ENCODE measurements at places on chromosomes 3 and 15.

DNA sequence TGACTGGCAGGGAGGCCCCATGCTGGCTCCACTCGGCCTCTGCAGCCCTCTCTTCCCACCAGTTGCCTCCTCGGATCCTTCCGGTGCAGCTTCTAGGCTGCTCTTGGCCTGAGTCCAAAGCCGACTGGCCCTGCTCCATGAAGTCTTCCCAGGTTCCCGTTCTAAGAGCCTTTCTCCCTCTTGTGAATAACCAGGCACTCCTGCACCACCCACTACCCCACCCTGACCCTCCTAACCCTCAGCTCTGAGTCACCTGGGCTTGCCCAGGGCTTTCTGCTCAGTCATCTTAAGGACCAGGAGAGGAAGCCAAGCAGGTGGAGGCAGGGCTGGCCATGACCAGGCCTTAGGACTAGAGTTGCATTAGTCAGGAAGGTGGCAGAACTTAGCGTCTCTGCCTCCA, 28.1 kb upstream of the CNBP start:
- DNase-seq, result no peak

DNA sequence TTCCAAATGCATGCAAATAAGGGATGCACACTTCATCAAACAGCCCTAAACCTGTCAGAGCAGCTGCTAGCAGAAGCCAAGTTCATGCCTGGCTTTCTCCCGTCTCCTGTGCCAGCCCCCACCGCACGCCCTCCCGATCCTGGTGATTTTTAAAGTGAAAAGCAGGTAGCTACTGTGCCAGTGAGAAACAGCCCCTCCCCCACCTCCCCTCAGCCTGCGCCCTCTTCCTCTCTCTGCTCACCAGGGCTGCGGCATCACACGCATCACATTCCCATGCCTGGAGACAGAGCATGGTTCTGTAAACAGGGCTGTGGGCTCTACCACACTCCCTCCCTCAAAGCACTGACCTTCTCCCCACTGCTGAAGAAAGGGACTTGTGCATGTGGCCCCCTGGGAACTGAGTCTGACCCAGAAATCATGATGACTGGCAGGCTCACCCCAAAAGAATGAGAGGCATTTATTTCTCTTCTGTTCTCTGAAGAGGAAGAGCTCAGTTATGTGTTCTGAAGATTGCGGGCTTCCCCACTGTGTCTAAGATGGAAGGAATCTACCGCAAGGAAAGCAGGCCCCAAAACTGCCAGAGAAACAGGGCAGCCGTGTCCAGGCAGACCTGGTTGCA, 14.5 kb upstream of the SLC6A1 start:
- no peak for DNase-seq

- no peak for DNase-seq
Measured at GRCh38 chr3:112013784-112014143, 15.0 kb downstream of the TAGLN3 start.

DNA sequence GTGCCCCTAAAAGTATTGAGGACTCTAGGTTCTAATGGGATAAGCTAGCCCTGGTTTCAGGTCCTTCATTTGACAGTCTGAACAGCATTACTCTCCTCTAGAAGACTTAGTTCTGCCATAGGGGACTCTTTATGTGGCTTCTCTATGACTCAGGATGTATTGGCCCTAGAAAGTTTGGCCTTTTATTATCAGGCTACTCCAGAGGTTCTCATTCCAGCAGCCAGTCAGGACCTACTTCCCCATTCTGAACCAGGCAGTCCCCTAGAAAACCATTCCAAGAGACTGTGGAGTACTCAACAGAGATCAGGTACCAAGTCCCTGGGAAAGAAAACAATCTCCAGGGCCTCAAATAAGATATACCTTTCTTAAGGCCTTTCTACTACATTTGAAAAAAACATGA, 157.9 kb upstream of the TSPAN3 start:
- DNase-seq, result no peak

- no peak for DNase-seq
Measured at GRCh38 chr3:194995334-194995733, 275.6 kb downstream of the XXYLT1 start.

GRCh38 chr3:159237226-159237625, 435.4 kb downstream of the MFSD1 start:
- DNase-seq, result no peak

DNA sequence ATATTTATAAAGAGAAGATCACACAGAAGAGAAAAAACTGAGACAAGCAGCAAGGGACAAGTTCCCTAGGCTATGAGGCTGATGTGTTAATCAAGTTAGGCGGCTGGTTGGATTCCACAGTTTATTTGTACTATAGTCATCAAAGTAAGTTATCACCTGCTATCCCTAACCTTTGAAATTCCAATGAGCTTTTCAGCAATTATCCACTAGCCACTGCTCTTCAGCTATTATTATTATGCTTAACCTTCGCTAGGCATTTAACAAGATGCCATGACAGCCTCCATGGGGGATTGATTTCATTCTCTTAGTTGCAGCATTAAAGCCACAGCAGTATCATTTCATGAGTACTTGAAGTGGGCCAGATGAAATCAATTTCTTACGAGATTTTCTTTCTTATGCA, 699.5 kb upstream of the NAALADL2 start:
- DNase-seq, result no peak

DNA sequence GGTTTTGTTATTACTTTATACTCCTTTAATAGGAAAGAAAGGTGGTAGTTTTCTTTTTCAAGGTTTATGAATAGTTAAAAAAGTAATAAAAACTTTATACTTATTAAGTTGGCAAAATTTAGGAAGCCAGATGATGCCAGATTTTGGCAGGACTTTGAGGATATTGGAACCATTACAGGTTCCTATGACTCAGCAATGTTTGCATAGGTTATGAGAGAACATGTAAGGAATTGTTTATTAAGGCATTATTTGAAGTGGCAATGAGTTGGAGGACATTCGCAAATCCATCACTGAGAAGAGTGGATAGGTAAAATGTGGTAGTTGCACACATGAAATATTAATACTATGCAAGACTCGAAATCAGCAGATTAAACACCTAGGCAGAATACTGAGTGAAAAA, 29.9 kb downstream of the CDAN1 start:
- DNase-seq, result no peak

DNA sequence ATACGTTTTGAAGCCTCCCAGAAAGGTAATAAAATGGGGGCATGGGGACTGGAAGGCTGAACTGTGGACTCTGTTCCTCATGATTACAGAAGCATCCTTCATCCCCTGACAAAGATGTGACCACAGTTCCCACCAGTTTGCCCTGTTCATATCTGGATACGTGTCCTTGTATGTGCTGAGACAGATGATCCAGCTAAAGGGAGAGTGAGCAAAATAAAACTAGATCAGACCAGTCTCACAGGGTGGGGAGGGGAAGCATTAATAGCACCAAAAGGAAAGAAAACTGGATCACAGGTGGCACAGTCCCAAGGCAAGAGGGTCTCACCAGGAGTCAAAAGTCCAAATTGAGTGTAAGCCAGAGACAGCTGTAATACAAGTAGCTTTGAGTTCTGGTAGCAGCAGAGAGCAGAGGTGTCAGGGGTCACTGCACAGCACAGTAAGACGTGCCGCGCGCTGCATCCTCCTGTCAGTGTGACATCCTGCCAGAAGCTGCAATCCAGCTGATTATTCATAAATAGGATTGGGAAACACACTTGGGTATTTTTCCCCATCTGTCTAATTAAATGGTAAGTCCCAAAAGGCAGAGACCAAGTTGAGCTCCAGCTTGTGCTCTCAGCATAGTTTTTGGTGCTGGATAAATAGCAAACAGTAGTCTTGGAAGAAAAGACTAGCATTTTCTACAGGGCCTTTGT, 560.0 kb upstream of the CFAP20DC start:
- no peak for DNase-seq

DNA sequence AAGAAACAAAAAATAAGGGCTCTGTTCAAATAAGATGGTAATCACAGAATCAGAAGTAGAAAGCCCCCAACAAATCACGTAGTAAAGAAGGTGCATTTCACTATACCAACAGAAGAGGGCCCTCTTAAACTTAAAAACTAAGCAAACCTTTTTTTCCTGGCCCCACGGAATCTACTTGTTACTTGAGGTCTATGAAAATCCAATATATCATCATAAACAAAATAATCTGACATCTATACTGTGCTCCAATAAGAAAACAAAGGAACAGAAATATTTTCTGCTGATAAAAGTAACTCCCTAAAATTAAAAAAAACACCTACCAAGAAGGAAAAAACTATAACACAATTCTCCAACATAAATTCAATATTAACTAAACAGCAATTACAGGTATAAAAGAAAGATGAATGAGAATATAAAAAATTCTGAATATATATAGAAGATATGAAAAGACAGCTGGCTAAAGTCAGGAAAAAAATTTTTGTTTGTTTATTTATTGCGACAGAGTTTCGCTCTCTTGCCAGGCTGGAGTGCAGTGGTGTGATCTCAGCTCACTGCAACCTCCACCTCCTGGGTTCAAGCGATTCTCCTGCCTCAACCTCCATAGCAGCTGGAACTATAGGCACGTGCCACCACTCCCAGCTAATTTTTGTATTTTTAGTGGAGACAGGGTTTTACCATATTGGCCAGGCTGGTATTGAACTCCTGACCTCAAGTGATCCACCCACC, 81.8 kb downstream of the CLASP2 start:
- DNase-seq, result peak; percentile 72

- DNase-seq, result peak; percentile 67
Measured at GRCh38 chr3:31533169-31534064, 692 bp downstream of the STT3B start.

DNA sequence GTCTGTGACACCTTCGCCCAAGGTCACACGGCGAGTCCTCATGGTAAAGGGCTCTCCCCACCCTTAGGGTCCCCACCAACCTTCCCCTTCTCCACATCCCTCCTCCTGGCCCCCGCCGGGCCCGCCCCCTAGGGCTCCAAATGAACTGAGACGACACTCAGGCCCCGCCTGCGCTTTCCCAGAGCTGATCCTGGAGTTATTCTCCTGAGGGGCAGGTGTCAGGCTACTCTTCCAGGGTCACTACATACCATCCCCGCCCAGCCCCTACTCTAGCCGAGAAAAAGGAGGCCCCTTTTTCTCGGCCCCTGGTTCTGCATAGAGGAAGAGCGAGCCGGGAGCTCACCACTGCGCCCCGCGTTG, 292 bp downstream of the USP4 start:
- no peak for DNase-seq

GRCh38 chr3:161848376-161848775, 351.8 kb downstream of the OTOL1 start:
- no peak for DNase-seq

DNA sequence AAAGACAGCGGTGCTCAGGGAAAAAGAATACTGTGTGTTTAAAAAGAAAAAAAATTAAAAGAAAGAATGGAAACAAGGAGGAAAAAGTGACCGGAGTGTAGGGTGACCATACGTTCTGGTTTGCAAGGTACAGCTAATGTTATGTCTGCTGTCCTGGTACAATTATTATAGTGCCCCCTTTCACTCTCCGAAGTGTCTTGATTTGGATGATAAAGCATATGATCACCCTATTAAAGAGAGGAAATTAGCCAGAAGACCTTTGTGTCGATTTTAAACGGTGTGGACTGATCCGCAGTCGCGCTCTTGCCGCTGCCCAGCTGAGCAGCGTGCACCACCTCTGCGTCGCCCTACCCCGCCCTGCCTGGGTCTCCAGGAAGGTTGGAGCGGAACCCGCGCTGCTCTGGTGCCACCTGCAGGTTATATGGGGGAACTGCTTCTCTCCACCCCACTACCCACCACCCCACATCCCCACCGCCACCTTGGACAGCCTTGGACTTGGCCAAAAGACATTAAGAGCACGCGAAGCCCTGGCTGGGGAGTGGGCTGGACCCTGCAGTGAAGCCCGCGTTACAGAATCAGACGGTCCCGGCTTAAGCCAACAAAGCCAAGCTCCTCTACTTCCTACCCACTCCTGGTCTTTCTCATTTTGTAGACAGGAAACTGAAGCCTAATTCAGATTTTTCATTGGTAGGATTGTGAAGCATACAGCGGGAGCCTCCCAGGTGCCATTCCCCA, 41.2 kb upstream of the UBE2Q2 start:
- peak; percentile 71 for DNase-seq

DNA sequence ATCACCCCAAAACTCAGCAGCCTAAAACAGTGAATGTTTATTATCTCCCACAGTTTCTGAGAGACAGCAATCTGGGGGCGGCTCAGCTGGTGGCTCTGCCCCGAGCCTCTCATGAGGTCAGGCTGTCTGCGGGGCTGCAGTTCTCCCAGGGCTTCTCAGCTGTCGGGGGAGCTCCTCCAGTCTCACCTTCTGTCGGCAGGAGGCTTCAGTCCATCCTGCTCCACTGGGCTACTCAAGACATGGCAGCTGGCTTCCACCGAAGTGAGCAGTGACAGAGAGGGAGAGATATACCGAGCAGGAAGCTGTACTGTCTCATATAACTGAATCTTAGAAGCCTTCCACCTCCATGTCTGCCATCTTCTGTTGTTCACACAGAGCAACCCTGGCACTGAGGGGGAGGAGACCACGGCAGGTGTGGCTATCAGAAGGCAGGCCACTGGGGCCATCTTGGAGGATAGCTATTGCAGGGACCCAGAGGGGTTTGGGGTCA, 72.8 kb upstream of the ITGA11 start:
- DNase-seq, result no peak

- DNase-seq, result no peak
Measured at GRCh38 chr15:87722941-87723691, 533.4 kb downstream of the NTRK3 start.

DNA sequence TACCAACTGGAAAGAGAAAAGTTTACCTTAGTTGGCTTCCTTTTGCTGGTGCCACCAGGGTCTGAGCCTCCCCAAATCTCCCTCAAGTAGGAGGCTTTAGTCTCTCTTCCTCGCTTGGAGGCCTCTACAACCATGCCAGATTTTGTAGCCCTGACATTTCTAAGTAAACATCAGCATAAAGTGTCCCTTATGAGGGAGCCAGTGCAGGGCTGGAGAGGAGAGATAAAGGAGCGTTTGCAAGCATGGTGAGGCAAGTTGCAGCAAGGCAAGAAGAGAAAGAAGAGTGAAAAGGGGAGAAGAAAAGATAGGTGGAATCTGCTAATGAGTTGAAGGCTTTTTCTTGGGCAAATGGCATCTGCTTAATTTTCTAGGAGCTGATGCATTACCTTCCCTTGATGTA, 82.7 kb upstream of the FNDC3B start:
- DNase-seq, result no peak

All from OCI-LY7 (cell line).